ENCODE measurements at places on chromosomes 2 and 18.
A peak's percentile ranks its signal among the peaks of the same experiment; 100 is the strongest.

DNA sequence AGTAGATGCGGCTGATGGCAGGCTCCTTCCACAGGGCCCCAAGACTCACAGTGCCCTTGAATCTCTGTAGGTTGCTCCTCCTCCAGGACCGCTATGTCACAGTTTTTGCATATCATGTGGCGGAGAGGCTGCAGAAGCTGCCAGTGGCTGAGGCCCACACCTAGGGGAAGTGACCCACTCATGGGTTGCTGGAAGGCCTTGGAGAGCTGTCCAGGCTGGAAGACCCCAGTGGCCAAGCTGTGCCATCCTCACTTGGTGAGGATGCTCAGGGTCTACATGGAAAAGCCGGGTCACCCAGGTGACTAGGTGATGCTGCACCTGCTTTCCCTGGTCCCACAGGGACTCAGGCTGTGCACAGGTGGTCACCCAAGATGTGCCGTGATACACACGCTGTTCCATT is 90.6 kb downstream of the SEPTIN10 start:
- no peak for DNase-seq

DNA sequence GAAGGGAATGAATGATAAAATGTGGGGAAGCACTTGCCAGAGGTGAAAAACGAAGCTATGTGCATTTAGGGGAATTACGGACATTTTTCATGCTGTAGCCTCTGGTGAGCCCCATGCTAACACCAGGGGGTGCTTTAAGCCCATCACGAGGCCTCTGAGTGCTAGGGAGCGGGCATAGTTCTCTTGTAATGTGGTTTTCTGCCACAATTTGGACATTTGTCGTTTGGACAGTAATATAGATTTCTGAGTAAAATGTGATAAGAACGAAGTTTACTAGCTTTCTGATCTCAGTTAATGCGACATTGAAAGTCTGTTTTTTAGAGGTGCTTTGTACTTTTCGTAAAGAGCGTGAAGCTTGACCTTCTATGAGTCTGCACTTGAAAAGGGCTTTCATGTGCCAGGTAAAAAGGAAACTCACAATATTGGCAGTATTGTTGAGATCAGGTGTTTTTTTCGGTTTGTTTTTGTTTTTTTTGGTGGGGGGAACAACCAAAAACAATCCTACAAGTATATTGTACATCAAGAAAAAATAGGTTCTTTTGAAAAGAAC is 50.6 kb downstream of the TRAF3IP1 start:
- DNase-seq = peak; percentile 63

GRCh38 chr2:222485367-222486211 is 61.2 kb downstream of the SGPP2 start:
- no peak for DNase-seq

DNA sequence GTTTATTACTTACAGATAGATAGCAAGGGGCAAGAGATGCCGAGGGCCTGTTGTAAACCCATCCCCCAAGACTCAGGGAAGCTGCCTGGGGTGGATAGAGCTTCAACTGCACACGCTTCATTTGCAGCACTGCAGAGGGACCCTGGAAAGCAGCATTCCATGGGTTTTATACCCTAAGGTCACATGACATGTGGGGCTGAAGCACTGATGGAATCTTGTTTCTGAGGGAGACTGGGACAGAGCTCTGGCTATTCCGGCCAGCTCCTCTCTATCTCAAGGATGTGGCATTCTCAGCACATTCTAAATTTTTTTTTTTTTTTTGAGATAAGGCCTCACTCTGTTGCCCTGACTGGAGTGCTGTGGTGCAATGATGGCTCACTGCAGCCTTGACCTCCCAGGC is 300.1 kb downstream of the MYCN start:
- no peak for DNase-seq

- DNase-seq = no peak
Observed at GRCh38 chr18:22091341-22091740, 78.0 kb upstream of the GATA6 start.

- no peak for DNase-seq
Observed at GRCh38 chr2:100800915-100801314, 19.0 kb upstream of the NPAS2 start.

DNA sequence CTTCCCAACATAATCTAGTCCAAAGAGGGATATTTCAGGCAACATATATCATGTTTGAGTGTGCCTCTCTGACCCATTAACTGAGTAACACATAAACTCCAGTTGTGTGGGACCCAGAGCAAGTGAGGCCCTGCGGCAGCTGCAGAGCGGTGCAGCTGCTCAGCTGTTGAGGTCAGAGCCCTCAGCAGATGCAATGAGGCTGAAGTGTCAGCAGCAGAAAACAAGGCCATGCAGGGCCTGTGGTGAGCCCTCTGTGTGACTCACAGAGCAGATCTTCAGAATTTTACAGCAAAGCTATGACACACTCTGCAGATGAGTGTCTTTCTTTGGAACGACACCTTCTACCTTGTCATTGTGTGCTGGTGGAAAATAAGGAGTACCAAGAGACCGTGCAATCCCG is 168.5 kb downstream of the CBLN2 start:
- DNase-seq = no peak

GRCh38 chr2:122749405-122749804 is 994.0 kb downstream of the TSN start:
- DNase-seq = no peak

- no peak for DNase-seq
Observed at GRCh38 chr18:27138079-27138478, 47.0 kb downstream of the CHST9 start.

DNA sequence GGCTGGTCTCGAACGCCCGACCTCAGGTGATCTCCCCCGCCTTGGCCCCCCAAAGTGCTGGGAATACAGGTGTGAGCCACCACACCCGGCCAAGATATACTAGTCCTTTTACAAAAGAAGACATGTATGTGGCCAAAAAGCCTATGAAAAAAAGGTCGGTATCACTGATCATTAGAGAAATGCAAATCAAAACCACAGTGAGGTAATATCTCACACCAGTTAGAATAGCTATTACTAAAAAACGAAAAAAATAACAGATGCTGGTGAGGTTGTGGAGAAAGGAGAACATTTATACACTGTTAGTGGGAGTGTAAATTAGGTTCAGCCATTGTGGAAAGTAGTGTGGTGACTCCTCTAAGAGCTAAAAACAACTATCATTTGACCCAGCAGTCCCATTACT is 26.4 kb downstream of the KLHL23 start:
- DNase-seq = no peak

GRCh38 chr2:31204783-31205182 is 12.5 kb downstream of the CAPN14 start:
- no peak for DNase-seq

- no peak for DNase-seq
Observed at GRCh38 chr2:19949071-19949470, 40.8 kb downstream of the WDR35 start.

DNA sequence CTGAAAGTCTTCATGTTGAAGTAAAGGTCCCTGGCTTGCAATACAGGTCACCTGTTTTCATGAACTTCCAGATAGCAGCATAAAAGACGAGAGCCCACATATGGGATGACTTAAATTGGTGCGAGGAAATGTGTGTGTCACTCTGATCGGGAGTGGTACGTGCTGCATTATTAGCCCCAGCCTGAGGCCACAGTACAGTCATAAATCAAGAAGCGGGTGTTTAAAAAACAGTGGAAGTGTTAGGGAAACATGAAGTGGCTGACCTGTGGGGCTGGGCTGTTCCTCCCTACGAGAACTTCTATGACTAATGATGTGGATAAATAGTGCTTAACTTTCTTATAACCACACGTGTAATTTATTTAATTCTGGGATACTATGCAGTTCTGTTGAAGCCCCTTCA is 24.4 kb downstream of the RDH14 start:
- DNase-seq = no peak

GRCh38 chr2:19841918-19842693 is 59.7 kb downstream of the TTC32 start:
- DNase-seq = no peak

DNA sequence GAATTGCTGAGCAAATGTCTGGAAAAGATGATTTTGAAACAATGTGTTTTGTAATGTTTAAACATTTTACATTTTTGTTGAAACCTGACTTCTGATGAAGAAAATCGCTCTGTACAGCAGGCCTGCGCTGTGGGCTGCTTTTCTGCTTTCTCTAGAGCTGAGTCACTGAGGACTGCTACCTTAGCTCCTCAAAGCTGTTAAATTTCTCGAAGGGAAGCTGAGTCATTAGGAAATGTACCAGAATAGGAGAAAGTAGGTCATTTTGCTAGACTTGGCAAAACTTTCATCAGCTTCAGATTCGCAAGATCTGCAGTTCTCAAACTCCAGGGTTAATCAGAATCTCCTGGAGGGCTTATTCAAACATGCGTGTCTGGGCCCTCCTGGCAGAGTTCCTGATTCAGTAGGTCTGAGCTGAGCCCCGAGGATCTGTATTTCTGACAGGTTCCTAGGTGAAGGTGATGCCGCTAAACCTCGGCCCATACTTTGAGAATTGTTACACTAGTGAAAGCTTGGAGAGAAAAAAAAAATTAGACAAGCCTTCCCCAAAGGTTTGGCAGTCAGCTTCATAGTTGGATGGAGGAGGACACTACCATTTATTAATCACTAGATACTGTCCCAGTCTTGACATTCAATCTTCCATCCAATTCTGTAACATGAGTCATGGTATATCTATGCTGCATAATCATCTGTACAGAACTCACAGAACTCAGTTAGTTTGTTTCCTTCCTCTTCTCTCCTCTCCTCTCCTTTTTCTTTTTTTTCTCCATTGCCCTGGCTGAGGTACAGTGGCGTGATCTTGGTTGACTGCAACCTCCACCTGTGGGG is 297.6 kb downstream of the PARD3B start:
- no peak for DNase-seq

DNA sequence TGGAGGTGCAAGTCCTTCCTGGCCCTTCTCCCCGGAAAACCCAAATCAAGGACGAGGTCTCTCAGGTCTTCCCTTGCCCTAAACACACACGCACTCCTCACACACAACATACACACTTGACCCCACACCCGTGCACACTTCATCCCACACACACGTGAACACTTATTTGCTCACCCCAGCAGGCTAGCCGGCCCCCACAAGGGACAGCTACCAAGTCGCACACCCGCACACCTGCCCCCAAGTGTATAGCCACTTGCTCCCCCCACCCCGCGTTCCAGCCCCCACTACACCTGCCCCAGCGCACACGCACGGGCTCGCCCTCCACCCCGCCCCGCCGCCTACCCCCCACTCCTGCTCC is 359 bp downstream of the TGFBRAP1 start:
- peak; percentile 39 for DNase-seq

DNA sequence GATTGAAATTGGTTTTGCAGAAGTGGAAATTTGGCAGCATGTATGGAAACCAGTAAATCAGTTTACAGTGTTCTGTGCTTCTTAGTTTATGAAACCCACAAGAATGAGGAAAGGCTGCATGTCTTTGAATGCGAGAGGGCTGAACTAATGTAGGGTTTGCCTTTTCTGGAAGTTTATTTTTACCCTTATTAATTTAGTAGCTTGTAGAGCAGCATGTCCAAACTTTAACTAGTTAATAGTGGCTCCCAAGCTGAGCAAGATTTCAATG is 50.4 kb downstream of the LDLRAD4 start:
- no peak for DNase-seq

GRCh38 chr2:20185176-20186022 is 39.5 kb downstream of the SDC1 start:
- no peak for DNase-seq

- no peak for DNase-seq
Observed at GRCh38 chr2:38830526-38831159, 45.1 kb downstream of the DHX57 start.

DNA sequence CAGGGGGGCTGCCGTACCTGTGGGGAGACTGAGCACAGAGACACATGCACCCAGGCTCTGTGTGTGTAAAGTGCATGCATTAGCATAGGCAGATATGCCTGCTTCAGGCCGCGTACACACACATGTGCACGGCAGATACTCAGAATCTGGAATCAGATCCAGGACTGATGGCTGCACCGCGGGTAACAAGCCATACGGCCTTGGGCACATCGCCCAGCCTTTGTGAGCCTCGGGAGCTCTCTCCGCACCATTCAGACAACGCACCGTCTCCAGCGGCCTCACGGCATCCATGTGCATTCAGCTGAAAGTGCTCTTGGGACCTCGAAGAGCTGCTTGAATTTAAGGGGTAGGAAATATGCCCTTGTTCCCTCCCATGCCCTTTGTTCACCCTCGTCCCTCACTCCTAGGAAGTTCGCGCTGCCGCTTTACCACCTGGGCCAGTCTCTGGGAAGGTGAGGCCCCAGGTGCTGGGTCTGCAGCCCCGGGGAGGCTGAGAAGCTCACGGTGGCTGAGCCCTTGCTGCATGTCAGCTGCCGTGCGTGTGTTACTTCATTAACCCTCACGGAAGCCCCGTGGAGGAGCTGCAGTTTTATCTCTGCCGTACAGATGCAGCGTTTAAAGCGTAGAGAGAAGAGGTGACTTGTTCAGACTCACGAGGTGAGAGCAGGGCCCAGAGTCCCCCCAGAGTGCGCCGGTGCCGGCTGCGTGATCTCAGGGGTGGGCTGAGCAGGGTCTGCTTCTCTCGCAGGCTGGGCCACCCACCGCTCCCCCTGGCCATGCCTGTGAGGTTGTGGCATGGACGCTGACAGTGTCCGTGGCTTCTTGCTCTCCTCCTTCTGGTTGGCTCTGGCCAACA is 377.7 kb upstream of the MYT1L start:
- no peak for DNase-seq

DNA sequence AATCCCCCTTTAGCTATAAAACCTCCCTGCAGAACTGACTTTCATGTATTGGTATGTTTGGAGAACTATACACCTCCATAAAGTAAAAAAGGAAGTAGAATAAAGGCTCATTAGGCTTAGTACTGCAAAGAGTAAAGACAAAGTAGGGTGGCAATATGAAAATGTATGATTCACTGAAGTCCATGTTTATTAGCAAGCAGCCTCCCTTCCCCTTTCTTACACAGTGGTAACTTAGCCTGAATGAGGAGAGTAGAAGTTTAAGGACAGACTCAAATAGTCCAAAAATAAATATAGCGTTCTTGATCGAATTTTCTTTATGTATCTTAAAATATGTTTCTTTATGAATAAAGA is 1.5 kb downstream of the ZNF804A start:
- DNase-seq = no peak

DNA sequence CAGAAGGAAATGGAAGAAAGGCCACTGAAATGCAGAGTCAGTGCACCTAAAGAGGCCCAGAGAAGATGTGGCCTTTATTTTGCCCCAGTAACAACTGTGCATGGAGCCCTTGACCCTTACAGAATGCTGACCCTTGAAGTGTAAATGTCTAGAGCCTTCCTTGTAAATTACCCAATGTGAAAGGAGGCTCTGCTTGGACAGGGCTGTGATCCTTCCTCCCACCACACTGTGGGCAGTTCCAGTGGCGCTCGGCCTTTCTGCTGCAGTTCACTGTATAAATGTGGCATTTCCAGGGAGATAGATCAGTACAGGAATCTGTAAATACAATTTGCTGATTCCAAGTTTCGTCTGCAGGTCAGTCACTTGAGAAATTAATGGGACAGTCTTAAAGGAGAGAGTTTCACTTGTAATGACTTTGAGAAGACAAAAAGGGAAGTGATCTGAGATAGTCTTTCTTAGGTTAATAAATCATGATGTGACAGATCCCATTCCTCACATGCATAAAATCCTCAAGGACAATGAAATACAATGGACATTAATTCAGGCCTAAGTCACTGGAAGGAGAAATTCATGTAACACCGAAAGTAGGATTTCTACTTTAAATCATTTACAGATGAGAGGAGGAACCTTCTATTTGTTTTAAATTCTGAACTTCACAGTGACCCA is 133.8 kb upstream of the LMAN1 start:
- DNase-seq = no peak

GRCh38 chr2:170815746-170816503 is 762 bp upstream of the GAD1 start:
- peak; percentile 67 for DNase-seq

Data from thymus (tissue), 14 donors.